Activated T-helper 1 cell treated with anti-CD3 and anti-CD28 coated beads, Interleukin-2, amount 50 U/mL, for 16 hours (primary cell): ENCODE measurements at places on chromosomes 6 and 20.

GRCh38 chr6:27209196-27209595, 38.3 kb upstream of the PRSS16 start:
- no peak for DNase-seq

GRCh38 chr6:7803214-7803613, 77.3 kb downstream of the BMP6 start:
- no peak for DNase-seq

DNA sequence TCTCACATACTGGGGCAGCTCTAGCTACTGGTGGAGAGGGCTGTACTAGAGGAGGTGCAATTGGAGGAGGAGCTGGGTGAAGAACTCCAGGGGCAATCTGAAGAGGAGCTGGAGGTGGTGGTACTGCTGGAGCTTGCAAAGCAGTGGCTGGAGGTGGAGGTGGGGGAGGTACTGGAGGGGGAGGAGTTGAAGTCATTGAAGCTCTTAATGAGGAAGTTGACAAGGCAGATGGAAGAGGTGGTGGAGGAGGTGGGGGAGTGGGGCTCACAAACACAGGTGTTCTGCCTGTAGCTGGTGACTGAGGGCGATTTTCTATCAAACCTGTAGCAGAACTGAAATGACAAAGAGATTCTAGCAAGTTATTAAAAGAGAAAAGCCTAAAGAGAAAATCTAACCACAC, 77.6 kb downstream of the WASF1 start:
- no peak for DNase-seq

DNA sequence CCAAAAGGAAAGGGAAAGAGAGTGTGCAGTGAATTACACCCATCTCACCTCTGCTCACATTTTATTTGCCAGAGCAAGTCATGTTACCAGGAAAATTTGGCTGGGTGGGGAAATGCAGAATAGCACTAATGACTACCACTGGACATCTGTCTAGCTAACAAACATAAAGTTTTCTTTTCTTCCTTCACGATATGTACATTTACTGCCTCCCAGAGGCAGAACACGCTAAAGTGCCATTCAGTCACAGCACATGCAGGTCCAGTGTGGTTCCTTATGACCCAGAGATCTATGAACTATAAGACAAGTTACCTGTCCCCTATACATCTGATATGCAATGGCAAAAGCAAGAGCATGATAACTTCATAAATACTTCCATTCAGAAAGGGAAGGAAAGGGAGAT, 194.1 kb downstream of the OGFRL1 start:
- no peak for DNase-seq

DNA sequence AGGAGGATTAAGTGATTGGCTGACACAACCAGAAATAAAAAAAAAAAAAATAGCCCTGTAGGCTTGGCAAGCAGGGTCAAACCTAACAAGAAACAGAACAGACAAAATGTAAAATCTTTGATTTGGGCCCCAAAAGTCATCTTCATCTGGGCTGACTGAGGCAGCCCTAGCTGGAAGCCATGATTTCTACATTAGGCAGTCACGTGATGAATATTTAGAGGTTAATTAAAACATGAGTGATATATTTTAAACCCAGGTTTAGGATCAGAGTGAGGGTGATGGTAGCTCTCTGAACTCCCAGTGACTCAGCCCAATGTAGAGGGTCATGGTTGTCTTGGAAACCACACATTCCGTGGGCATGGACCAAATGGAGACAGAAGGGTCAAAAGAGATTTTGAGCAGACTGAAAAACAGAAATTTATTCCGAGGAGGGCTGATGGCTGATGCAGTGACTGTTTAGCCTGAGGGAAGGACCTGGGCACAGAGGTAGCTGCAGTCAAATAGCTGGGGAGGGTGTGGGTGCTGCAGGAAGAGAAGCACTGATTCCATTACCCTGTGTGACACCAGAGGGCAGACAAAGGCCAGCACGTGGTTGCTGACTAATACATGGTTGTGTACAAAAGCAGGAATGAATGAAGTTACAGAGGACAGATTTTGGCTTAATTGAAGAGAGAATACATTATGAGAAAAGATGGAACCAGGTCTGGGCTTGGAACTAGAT, 573.1 kb upstream of the CHD6 start:
- no peak for DNase-seq

DNA sequence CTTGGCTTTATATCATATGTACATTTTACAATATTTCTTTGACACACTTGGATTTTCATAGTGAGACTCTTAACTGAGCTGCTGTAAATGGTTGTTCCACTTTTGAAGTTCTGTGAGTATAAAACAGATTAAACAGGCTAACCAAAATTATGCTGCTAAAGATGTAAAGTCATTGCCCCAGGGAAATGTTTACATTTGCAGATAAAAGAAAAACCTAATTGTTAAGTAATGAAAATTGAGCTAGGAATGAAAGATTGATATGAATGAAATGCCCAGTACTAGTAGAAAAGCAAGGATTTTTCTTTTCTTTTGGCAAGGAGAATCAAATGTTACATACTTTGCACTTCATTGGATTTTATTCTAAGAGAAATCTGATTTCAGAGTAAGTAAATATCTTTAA, 159.4 kb downstream of the IMPG1 start:
- no peak for DNase-seq

DNA sequence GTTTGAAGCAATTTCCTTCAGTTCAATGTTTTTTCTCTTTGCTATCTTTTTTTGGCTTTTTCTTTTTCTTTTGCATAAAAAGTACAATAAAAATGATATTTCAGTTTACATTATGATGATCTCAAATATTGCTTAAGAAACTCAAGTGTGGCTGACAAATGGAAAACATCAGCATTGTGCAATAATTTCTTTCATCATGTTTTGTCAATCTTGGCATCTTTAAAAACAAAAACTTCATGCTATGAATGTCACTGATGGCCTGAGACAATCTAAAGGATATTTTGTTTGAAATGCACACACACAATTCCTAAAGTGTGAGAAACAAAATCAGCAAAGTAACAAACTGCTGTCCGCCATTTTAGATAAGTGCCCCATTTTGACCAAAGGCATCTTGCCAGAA, 13.9 kb upstream of the MTCL3 start:
- no peak for DNase-seq

DNA sequence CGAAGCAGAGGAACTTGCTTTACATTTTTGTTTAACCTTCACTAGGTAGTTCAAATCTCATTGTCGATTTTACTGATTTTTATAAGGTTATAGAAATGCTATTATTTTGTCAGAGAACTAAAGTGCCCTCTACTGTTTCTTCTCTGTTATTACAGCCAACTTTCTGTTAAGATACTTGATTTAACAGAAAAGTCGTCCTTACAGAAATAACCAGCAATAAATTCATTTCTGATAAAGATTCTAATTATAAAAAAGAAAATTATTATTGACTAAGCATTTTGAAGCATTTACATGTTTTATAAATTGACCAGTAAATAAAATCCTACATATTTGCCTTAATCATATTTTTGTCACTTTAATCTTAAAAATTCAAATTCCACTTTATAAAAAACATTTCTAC, 60.8 kb downstream of the OGFRL1 start:
- no peak for DNase-seq

GRCh38 chr6:21915707-21916260, 322.2 kb downstream of the SOX4 start:
- DNase-seq, result no peak

DNA sequence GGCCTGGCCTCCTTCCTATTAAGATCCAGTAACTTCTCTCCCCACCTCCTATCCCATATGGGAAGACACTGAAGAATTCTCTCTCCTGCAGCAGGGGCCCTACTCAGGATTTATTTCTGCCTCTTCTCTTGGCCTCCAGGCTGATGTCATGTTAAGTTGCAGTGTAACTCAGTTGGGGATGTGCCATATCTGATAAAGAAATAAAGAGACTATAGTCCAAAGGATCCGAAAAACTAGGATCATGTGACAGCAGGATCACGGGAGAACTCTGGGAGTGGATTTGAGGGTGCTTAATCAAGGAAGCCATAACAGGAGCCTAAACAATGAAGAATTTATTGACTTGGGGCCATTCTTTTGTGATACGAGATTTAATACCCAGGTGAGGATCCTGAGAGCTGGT, 38.5 kb upstream of the TGM6 start:
- DNase-seq, result no peak

DNA sequence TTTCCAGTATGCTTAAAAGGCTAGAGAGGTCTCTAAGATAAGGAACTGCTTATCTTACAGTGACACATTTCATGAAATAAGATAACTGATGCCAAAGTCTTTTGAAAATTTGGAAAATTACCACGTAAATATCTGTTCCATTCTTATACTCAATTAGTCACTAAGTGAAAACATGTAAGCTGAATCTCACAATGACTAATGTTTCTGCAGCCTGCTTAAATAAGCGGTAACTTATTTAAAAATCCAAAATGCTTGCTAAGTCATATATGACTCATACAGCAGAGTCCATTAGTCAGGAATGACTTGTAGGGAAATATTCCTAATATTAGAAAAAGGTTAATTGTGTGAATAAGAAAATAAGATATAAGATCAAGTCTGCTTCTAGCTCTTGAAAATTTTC, 27.8 kb upstream of the LGSN start:
- DNase-seq, result no peak

DNA sequence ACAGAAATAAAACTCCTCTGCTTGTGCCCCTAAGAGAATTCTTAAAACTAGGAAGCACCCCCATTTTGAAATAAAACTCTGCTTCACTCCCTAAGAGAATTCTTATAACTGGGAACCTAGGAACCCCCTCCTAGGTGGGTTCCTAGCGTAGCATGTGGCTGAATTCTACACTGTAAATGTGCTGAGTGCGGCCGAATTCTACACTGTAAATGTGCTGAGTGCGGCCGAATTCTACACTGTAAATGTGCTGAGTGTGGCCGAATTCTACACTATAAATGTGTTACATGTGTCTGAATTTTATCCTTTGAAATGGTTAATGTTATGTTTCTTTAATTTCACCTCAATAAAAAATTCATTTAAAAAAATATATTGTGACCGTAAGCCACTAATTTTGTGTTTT, 79.3 kb downstream of the PSMB1 start:
- no peak for DNase-seq

DNA sequence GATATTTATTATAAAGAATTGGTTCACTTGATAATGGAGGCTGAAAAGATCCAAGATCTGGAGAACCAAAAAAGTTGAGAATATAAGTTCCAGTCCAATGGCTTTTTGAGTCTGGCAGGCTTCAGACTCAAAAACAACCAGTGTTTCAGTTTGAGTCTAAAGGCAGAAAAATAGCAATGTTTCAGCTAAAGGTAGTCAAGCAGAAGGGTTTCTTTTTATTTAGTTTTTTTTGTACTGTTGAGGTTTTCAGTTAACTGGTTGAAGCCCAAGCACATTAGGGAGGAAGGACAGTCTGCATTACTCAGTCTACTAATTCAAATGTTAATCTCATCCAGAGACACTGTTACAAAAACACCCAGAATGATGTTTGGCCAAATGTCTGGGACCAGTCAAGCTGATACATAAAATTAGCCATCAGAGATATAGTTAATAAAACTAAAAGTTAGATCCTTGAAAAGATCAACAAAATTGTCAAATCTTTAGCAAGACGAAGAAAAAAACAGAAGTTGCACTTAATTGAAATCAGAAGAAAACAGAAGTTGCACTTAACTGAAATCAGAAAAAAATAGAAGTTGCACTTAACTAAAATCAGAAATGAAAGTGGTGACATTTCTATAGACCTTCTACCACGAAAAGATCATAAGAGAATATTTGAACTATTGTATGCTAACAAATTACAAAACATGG, 980.3 kb upstream of the FLRT3 start:
- no peak for DNase-seq

DNA sequence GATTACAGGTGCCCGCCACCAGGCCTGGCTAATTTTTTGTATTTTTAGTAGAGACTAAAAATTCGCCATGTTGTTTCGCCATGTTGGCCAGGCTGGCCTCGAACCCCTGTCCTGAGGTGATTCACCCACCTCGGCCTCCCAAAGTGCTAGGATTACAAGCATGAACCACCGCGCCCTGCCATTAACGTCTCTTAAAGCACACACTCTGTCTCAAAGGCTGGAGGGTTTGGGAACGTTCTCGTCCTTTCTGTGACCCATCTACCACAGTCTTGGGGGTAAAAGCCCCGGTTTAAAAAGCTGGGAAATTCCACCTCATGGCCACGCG, 57.8 kb upstream of the ARID1B start:
- DNase-seq, result no peak

GRCh38 chr20:6530779-6531315, 236.6 kb upstream of the BMP2 start:
- DNase-seq, result no peak

DNA sequence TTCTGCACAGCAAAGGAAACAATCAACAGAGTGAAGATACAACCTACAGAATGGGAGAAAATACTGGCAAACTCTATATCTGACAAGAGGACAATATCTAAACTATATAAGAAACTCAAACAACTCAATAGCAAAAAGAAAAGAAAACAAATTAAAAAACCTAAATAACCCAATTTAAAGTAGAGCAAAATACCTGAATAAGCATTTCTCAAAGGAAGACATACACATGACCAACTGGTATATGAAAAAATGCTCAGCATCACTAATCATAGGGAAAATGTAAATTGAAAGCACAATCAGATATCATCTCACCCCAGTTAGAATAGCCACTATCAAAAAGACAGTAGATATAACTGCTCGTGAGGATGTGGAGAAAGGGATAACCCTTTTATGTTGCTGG, 87.8 kb upstream of the FOXA2 start:
- no peak for DNase-seq

GRCh38 chr6:125728739-125729138, 20.7 kb upstream of the HEY2 start:
- no peak for DNase-seq

GRCh38 chr6:47483516-47483852, 5.9 kb downstream of the CD2AP start:
- no peak for DNase-seq

DNA sequence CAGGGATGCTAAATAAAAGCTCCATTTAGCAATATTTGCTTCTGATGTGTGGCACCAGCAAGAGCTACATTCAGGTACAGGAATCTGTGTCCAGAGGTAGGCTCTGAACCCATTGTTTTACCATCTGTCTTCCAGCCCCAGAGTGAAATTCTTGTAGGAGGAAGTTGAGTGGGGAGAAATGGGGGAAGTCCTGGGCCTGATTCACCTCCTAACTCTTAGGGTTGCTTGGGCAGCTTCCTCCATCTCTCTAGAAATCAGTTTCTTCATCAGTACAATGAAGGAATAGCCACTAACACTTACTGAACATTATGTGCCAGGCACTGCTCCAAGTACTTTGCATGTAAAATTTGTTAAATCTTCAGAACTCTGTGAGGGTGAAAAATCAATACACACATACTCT, 35.1 kb upstream of the TSPYL1 start:
- no peak for DNase-seq
